ENCODE measurements at places on chromosomes 7 and 10.

DNA sequence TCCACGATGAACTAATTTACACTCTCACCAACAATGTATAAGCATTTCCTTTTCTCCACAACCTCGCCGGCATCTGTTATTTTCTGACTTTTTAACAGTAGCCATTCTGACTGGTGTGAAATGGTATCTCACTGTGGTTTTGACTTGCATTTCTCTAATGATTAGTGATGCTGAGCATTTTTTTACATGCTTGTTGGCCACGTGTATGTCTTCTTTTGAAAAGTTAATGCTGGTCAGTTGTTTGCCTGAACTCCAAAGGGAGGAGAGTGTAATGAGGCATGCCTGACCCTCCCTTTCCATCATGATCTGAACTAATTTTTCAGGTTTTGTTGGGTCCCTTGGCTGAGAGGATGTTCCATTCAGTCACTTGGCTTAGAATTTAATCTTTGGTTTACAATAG lies 50.7 kb upstream of the SVIL start:
- no peak for DNase-seq
- no peak overlapping the region for H3K4me3 ChIP-seq
- peaks cover 3% of the 10 kb centered on the region for H3K27me3 ChIP-seq
- H3K27ac ChIP-seq, result no peak overlapping the region
- peaks cover 47% of the 10 kb centered on the region for H3K36me3 ChIP-seq
- peaks cover 31% of the 10 kb centered on the region for H3K4me1 ChIP-seq

DNA sequence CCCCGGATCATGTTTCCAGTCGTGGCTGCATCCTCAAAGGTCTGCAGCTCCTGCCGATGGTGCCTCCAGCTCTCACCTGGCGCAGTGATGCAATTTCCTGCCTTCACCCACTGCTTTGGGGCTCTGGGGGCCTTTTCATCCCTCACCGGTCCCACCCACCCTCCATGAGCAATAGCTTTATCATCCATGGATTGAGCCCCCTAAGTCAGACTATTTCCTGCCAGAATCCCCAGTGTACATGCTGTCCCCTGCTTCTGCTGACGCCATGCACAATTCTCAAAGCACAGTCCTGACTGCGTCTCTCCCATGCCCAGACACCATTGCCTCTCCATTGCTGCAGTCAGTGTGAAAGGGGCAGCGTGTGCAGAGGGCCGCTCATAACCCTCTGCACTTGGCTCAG lies 49.7 kb downstream of the FAM241B start:
- no peak for DNase-seq
- no peak overlapping the region for H3K27ac ChIP-seq

DNA sequence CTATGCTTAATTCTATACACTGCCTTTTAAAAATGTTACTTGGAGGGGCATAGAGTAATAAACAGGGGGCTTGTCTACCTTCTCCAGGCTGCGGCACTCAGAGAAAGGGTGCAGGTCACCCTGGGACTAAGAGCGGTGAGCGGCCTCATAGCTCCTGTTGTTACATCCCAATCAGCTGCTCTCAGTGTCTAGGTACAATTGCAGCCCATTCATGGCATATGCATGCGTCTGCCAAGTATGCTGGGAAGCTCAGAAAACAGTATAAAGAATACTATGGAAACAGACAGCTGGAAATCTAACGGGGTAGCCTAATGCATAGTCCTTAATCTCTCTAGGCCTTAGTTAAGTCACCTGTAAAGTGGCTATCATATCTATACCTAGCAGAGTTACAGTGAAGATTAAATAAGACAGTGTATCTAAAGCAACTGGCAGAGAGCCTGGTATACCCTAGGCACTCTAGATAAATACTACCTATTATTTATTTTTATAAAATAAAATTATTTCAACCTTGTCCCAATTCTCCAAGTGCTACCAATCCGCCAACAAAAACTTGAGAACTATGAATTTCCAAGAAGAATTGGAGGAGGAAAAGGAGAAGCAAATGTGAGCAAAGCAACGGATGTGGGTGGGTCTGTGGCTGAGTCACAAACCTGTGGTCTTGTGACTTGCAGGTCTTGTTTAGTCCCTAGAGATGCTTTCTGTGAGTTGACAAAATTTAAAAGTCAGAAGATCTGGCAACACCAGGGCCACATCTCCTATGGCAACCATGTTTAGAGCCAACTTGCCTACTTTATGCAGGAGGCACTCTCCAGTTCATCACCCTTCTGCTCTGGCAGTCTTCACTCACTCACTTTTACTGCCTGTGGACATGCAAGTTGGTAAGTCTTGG lies 183.0 kb downstream of the RAPGEF5 start:
- H3K4me3 ChIP-seq, result peak overlapping the region; percentile 53
- H3K4me1 ChIP-seq, result peaks cover 19% of the 10 kb centered on the region
- peaks cover 3% of the 10 kb centered on the region for H3K27me3 ChIP-seq
- peak; percentile 49 for DNase-seq
- peak overlapping the region; percentile 73 for H3K27ac ChIP-seq

DNA sequence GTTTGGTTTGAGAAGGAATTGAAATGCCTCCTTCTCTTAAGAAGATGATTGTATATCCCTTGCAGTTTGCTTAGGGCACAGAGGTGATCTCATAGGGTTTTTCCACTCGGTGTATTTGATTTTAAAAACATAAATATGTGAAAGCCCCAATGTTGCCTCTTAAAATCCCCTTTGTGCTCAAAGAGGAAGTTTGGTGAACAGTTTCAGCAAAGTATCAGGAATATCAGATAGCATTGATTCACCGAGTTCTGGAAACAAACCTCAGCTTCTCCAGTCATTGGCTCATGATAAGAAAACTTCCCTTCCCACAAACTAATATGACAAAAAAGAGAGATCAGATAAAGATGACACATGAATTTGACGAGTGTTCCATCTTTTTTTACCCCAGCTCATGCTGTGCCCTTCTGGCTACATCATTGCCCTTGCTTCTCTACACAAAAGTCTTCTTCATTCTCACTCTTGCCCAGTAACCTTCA lies 20.1 kb upstream of the SMNDC1 start:
- H3K27me3 ChIP-seq, result no peaks in the 10 kb centered on the region
- H3K36me3 ChIP-seq, result peaks cover 14% of the 10 kb centered on the region
- H3K4me3 ChIP-seq, result peak overlapping the region; percentile 4
- no peak for DNase-seq
- H3K4me1 ChIP-seq, result peaks cover 46% of the 10 kb centered on the region
- peak overlapping the region; percentile 82 for H3K27ac ChIP-seq

GRCh38 chr7:42876182-42877068 lies 35.4 kb downstream of the C7orf25 start:
- H3K4me3 ChIP-seq, result no peak overlapping the region
- H3K4me1 ChIP-seq, result no peaks in the 10 kb centered on the region
- peaks cover 6% of the 10 kb centered on the region for H3K27me3 ChIP-seq

DNA sequence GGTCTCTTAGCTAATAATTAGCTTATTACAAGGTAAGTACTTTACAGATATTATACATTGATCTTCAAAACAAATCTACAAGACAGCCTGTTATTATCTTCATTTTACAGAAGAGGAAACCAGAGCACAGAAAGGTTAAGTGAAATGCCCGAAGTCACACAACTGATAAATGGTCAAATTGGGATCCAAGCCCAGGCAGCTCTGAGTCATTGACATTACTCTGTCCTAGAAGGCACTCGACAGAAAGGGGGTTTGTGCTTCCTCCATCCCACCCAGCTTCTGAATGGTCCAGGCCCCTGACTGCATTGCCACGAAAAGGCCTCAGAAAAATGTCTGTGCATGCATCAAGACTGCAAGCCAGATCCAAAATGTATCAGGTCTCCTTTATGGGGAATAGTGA lies 81.3 kb upstream of the ZNF438 start:
- no peak for DNase-seq
- no peak overlapping the region for H3K27ac ChIP-seq
- H3K27me3 ChIP-seq, result no peaks in the 10 kb centered on the region

DNA sequence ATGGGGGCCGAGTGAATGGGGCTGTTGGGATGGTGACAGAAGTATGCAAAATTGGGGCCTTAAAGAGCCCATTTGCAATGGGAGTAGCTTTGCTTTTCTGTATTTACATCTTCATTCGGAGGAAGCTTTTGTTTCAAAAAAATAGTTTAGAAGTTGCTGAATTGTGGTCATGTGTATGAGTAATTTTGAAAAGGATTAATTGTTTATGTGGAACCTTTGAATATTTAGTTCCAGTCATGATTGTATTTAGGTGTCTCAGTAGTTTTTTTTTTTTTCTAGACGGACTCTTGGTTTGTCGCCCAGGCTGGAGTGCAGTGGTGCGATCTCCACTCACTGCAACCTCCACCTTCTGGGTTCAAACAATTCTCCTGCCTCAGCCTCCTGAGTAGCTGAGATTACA lies 37.2 kb downstream of the RBM33 start:
- H3K27ac ChIP-seq, result no peak overlapping the region
- no peak overlapping the region for H3K4me3 ChIP-seq
- H3K27me3 ChIP-seq, result no peaks in the 10 kb centered on the region
- H3K36me3 ChIP-seq, result peaks cover 63% of the 10 kb centered on the region
- H3K4me1 ChIP-seq, result peaks cover 31% of the 10 kb centered on the region

Data from activated T-helper 2 cell treated with anti-CD3 and anti-CD28 coated beads, Interferon-gamma antibody, Interleukin-2, Interleukin-4, amounts not matched to agents 10 μg/mL and 5 μg/mL and 100 μg/mL, durations not matched to agents 14 hours and 24 hours and 36 hours (primary cell).